Right lung (tissue), 10 donors: ENCODE measurements at places on chromosomes 2 and 18. TPM values are rescaled to one million over a fixed set of nuclear protein-coding genes. Genes with fewer than 3 reads are reported as not detected.

- DNase-seq, result no peak
Observed at GRCh38 chr2:216171011-216171410, 61.9 kb downstream of the XRCC5 start.

DNA sequence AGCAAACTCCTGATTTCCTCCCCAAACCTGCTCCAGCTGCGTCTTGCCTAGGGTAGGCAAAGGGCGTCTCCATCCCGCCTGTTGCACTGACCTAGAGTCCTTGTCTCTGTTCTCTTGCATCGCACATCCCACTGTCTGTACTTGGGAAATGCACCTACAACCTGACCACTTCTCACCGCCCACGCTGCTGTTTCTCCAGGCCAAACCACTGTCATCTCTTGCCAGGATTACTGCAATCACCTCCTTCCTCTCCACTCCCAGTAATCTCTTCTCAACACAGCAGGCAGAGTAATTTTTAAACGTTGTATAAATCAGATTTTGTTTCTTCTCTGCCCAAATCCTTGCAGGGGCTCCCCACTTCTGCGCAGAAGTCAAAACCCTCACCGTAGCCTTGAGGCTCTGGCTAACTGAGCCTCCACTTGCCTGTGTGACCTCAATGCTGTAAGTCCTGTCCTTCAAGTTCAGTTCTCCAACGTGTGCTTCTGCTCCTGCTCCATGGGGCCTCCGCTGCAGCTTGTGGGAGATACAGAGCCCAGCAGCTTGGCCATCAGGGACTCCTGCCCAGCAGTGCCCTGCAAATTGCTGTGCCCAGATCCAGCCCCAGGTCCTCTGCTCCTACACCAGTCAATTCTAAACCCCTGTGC lies 27.7 kb upstream of the SEMA4C start:
- no peak for DNase-seq

DNA sequence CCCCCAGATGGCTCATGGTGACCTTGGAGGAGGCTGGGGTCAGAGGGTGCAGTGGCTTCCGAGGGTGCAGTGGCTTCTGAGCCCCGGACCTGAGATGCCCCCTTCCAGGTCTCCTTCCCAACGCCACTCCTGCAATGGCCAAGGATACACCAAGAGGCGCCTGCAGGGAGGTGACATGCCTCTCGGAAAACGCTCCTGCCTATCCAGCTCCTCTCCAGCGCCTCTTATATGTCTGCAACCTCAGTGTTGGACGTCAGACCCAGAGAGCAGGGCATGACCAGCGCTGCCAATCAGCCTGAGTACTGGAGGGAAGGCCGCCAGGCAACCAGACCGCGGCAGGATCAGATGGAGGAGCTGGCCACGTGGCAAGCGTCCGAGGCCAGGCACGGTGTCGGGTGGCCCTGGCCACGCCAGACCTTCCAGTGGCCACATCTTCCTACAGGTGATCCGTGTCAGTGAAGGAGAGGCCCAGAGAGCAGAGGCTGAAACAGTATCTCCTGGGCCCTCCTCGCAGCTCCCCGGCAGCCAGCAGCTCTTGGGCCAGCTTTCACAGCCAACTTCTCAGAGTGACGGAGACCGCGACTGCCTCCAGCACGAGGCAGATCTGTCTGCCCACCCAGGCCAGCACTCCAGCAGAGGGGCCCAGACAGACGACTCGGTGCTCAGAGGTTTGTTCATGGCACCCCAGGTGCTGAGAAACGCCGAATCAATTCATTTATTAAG lies 199.5 kb upstream of the SALL3 start:
- DNase-seq, result no peak

DNA sequence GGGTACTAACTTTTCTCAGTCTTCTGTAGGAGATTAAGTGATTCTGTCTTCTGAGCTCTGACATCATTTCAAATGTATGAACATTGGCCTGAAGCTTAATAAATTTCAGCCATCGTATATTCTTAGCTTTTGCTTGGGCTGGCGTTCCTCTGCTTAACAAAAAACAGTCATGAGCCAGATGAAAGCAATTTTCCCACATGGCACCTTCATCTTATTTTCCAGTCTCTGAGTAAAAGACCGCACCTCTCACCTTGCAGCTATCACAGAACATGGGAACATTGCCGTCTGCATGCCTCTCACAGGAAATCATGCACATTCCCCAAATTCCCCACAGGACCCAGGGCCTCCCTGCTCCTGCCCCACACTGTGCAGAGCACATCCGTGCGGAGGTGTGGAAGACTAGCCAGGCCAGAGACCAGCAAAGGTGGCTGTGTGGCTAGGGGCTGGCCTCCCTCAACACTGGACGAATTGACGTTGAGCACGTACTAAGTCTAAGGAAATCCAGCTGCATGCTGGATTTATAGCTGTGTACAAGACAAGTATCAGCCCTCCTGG lies 531.8 kb upstream of the ID2 start:
- no peak for DNase-seq

ESPNL gene
- polyA plus RNA-seq, result 3.4 TPM

CHRNG gene
- polyA plus RNA-seq, result 5.1 TPM
